Stimulated activated CD4-positive, alpha-beta T cell treated with anti-CD3 and anti-CD28 coated beads, Interleukin-1b, Interleukin-23, amount 100 ng/mL, for 1 hour (primary cell): ENCODE measurements at places on chromosomes 7 and 10.

DNA sequence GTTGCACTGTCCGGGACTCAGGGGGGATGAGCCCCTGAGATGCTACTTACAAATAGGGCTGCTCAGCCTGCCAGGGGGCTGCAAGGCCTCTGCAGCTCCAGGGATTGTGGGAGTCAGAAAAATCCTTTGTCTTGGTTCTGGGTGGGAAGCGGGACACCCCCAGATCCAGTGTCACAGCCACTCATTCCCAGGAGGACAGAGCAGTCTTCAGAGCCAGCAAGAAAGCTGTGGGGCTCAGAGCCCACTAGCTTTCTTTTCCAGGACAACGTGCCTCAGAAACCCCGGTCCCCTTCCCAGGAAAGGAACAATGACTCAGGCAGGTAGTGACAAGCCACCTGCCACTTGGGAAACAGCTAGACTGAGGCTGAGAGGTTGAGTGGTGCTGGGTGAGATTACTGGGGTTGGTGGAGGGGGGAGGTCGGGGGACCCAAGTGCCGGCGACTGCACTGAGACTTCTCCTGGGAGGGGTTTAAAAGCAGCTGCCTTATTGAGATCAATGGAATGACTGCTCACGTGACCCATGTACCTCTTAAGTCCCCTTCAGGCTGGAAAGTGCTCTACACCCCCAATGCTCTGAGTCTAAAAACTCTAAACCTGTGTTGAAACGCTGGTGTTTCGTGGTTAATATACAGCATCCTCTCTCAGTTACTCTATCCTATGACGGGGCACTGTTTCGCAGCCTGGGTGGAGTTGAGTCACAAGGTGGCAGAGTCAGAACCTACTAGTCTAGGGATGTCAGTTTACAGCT lies 123.6 kb downstream of the UBE2H start:
- no peak for DNase-seq

- no peak for DNase-seq
These were observed 491.1 kb upstream of the AKR1E2 start for GRCh38 chr10:4334871-4335270.

GRCh38 chr10:90480466-90480865 lies 377.4 kb downstream of the HTR7 start:
- DNase-seq = no peak

- no peak for DNase-seq
These were observed 298.4 kb downstream of the XPNPEP1 start for GRCh38 chr10:109624939-109625338.

DNA sequence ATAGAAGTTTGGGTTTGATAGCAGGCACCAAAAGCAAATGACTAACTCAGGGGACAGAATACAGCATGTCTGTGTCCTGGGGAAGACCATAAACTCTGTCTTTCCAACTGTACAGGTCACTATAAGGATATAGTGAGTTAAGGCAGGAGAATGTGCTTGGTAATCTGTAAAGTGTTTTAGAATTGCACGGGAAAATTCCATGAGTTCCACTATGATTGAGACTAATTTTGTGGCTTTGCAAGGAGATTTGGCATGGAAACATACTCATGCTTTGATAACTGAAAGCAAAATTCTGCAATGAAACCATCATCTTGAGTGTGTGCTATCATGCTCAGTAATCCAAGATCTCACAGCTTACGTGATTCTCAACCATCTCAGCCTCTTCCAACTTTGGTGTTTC lies 152.6 kb downstream of the PKD1L1 start:
- DNase-seq = no peak

GRCh38 chr7:22574754-22575520 lies 74.9 kb upstream of the STEAP1B start:
- no peak for DNase-seq

DNA sequence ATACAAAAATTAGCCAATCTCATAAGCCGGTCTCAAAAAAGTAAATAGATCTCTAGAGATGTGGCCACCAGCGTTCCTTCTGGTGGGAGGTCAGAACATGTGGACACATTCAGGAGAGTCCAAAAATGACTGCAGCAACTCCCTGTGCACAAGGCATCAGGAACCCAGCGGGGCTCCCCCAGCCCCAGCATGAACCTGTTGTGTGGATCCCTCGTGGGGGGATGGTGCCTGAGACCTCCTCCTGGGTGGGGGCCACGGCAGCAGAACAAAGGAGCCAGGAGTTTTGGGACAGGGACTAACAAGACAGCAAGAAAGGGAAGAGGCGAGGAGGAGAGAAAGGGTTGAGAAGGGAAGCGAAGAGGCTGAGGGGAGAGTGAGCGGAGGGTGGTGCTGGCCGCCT lies 121.8 kb downstream of the WDR37 start:
- no peak for DNase-seq

- DNase-seq = no peak
These were observed 122.2 kb upstream of the MGMT start for GRCh38 chr10:129344731-129345355.

DNA sequence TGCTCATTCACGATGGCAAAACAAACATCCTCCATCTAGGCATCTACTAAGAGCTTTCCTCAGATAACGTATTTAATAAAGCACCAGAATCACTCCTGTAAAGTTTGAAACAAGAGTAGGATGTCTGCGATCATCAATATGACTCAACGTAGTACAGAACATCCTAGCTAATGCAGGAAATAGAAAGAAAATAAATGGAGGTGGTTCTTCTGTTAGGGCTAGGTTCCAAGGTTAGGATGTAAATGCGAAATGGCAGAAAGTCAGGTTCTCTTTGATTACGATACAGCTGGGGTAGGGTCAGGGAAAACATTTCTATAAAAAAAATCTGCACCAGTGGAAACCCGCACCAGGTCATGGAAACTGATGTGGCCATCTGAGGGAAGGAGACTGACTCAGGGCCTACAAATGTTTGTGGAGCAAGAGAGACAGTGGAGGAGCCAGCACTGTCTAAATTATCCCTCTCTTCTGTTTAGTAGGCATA lies 29.1 kb downstream of the CCDC6 start:
- DNase-seq = no peak

GRCh38 chr10:132848291-132848701 lies 62.3 kb upstream of the NKX6-2 start:
- DNase-seq = no peak

DNA sequence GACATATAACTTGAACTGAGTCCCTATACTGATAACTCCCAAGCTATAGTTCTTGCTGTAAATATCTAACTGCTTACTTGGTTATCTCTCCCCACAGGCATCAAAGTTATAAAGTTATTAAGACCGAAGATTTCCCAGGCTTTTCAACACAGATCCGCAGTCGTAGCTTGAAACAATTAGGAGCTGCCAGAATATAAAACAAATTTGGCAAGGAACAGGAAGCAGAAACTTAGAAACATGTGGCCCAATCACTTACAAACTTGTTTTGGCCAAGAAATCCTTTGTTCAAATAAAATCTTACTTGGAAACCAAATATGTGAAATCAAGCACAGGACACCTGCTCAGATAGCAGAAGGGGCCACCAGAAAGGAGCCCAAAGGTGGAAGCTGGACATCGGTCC lies 9.0 kb downstream of the SLC16A12 start:
- no peak for DNase-seq

DNA sequence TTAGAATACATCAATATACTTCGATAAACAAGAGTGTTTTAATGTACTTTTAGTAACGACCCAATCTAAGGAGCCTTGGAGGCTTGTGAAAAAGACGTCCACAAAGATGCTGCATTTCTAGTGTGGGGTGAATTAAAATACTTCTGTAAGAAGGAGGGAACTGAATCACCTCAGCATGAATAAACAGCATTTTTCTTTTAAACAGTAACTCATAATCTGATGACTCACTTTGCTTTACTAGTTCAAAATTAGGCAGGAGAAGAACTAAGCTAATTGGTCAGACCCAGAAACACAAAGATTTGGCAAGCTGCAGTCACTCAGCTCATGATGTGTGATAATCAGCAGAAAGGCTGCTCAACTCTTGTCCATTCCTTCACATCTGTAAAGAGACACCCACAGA lies 24.2 kb downstream of the NCOA4 start:
- no peak for DNase-seq

DNA sequence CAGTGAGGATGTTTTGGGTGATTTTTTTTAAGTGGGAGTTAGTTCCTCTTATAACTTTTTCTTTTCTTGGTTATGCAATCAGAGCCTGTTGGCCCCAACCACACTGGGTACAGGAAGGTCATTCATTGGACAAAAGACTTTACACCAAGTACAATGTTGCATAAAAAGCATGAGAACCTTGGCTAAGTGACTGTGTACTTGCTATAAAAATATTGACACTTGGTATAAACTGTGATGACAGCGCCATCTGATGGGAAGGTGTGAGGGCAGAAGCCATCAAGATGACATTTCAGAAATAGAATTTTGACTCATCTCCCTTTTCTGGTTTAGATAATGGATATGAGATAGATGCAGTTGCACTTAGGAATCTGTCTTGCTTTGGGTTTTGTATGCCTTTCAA lies 126.4 kb upstream of the CCDC6 start:
- DNase-seq = peak; percentile 2

DNA sequence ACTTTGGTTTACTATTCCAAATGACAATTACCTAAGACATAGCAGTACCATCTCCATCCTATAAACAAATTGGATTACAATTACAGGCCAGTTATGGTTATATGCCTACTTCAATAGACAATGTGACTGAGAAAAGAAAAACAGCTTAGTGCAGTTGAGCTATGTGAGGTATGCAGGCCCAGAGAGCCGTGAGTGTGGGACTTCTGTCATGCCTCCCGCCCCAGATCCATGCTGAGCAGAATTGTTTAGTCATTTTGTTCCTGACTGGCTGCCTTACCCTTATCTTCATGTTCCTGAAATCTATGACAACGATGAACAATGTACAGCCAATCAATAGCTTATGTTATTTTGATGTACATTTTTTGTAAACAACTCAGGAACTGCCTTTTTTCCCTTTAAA lies 21.7 kb downstream of the LARP4B start:
- DNase-seq = no peak

GRCh38 chr7:158107806-158108205 lies 479.8 kb downstream of the PTPRN2 start:
- no peak for DNase-seq

DNA sequence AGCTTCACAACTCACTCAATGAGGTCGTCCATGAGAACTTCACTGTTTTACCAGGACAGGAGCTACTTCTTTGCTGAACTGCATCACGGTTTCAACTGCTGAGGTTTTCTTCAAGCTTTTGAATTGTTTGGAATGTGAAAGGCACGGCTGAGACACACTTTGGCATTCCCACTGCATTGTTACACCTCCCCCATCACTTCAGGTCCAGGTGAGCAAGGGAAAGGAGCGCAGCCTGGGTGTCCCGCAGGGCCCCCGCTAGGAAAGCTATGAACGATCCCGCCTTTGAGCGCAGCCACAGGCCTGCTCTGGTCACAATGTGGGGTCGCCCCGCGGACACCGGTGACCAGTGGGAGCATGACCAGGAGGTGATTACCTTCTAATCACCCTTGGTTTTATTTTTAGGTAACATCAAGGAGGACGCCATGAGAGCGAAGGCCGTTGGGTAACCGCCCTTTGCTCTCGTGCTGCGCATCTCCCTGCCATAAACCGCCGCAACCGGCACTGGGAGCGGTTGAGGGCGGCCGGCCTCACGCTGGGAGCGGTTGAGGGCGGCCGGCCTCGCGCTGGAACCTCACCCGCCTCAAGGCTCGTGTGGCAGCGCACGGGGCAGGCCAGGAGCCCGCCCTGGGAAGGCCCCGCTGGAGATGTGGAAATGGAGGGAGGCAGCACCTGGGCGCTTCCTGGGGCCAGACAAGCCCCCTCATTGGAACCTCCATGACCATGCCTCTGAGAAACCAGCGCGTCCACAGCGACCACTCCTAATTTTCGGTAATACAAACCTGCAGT lies 50.9 kb upstream of the SGMS1 start:
- DNase-seq = no peak

GRCh38 chr10:113225903-113226302 lies 275.9 kb downstream of the TCF7L2 start:
- no peak for DNase-seq

- DNase-seq = no peak
These were observed 25.9 kb downstream of the STEAP4 start for GRCh38 chr7:88280801-88281200.

GRCh38 chr10:62915158-62915557 lies 99.0 kb upstream of the EGR2 start:
- no peak for DNase-seq

DNA sequence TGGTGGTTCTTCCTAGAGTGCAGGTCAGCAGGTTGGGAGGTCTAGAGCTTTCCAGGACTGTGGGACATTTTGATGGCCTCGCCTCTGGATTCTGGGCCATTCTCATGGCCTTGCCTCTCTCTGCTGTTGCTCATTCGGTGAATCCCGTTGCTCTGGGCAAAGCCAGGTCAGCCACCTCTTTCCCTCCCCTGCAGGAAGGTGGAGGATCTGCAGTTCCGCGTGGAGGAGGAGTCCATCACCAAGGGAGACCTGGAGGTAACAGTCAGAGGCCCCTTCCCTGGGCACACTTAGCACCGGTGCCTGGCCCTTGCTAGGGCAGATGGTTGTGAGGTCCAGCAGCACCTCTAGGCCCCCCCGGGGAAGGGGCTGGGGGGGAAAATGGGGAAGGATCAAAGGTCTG lies 74.9 kb downstream of the CLIP2 start:
- no peak for DNase-seq

GRCh38 chr7:105820363-105821066 lies 55.9 kb downstream of the ATXN7L1 start:
- no peak for DNase-seq

DNA sequence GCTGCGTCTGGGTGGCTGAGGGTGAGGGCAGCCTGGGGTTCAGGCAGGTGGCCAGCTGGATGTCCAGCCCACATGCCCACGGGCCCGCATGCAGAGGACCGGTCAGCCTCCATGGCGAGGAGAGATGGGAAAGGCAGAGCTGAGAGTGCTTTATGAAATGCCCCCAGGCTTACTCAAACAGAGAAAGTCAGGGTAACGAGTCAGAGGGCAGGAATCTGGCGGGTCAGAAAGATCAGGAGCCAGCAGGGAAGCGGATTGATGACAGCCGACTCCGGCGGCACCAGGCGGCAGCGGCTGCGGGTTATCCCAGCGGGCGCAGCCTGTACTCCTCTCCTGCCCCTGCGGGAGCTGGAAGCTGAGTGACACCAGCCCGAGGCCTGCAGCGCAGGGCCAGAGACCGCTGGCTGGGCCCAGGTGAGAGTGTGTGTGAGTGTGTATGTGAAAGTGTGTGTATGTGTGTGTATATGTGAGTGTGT lies 13.4 kb downstream of the SLC13A4 start:
- DNase-seq = no peak
